ENCODE measurements at places on chromosomes 11 and 22. TPM values are rescaled to one million over a fixed set of nuclear protein-coding genes. Genes with fewer than 3 reads are reported as not detected.

CD44 gene
- 9.9 TPM for polyA plus RNA-seq

NRXN2 gene
- polyA plus RNA-seq: 5.7 TPM

SLC17A6 gene
- polyA plus RNA-seq: 0.06 TPM

KCNK7 gene
- polyA plus RNA-seq: 1.4 TPM

RIMBP3C gene
- 0.20 TPM for polyA plus RNA-seq

P4HA3 gene
- 0.05 TPM for polyA plus RNA-seq

SLC22A25 gene
- not detected for polyA plus RNA-seq

MAJIN gene
- not detected for polyA plus RNA-seq

ZP1 gene
- 0.16 TPM for polyA plus RNA-seq

TYR gene
- not detected for polyA plus RNA-seq

PDE3B gene
- polyA plus RNA-seq: 2.5 TPM

TRIM48 gene
- polyA plus RNA-seq: not detected

OR5I1 gene
- not detected for polyA plus RNA-seq

All from H1 (cell line).